NCI-H1105 (cell line): ENCODE measurements at places on chromosomes 2 and 18.

DNA sequence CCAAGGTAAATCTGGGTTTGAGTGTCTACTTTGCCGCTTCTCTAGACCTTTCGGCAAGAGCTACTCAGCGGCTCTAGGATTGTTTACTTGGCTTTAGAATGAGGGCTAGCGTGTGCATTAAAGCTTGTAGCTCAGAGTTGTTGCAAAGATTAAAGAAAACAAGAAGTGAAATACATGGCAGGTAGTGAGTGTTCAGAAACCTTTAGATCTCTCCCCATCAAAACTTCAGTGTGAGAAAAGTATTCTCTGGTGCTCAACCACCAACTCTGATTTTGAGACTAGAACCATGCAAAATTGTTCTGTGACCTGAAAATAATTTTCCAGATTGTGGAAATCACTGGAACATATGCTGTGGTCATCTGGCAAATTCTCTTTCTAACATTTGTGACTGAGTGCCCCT, 512.0 kb downstream of the CMPK2 start:
- DNase-seq: no peak

DNA sequence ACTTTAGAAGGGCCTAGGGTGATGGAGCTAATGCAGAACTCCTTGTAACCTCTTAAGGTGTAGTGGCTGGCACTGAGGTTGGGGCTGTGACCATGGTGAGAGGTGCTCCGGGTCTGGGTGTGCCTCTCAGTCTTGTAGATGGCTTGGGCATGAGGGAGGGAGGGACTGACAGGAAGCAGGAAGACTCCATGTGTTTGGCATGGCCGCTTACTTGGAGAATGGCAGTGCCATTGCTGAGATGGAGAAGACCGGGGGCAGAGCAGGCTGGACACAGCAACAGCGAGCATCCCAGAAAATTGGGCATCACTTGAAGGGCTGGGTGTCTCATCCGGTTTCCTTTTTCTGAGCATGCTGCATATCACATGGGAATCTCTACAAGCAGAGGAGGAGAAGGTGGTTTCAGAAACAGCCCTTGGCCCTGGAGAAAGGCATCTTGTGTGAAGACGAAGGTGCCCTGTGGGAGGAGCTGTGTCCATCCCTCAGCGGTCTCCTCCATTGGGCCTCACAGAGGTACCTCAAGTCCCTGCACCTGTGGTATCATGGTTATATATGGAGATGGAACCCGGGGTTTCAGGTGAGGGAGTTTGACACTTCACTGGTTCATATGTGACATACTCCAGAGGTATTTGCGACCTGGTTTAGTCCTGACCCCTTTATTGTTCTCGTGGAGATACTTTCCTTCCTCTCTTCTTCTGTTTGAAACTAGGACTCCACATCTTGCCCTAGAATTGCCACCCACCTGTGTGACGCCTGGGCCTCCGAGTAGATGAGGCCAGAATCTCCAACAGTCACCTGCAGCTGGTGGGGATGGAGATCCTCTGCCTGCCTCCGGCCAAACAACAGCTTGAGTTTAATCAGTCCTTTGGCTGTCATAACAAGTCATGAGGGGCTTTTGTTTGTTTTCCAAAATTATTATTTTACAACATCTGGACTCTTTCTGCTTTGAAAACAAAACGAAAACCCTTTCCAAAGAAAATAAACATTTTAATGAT, 45.6 kb downstream of the INPP4A start:
- DNase-seq: no peak

GRCh38 chr2:223338016-223338415, 264.1 kb downstream of the SCG2 start:
- DNase-seq: no peak

DNA sequence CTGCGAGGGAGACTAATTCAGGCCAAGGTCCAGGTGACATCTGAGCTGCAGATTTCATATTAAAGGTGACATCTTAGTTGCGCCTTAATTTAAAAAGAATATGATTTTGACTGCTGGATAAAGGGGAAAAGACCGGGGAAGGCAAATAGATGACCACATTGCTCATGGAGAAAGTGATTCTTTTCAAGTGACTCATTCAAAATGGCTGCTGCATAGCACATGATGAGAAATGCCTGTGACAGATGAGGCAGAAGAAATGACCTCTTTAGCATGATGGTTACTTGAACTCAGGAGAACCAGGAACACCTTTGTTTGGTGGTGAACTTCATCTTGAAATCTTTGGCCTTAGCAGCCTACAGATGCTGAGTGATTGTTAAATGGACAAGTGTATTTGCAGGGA, 385.8 kb upstream of the TRIB2 start:
- no peak for DNase-seq

DNA sequence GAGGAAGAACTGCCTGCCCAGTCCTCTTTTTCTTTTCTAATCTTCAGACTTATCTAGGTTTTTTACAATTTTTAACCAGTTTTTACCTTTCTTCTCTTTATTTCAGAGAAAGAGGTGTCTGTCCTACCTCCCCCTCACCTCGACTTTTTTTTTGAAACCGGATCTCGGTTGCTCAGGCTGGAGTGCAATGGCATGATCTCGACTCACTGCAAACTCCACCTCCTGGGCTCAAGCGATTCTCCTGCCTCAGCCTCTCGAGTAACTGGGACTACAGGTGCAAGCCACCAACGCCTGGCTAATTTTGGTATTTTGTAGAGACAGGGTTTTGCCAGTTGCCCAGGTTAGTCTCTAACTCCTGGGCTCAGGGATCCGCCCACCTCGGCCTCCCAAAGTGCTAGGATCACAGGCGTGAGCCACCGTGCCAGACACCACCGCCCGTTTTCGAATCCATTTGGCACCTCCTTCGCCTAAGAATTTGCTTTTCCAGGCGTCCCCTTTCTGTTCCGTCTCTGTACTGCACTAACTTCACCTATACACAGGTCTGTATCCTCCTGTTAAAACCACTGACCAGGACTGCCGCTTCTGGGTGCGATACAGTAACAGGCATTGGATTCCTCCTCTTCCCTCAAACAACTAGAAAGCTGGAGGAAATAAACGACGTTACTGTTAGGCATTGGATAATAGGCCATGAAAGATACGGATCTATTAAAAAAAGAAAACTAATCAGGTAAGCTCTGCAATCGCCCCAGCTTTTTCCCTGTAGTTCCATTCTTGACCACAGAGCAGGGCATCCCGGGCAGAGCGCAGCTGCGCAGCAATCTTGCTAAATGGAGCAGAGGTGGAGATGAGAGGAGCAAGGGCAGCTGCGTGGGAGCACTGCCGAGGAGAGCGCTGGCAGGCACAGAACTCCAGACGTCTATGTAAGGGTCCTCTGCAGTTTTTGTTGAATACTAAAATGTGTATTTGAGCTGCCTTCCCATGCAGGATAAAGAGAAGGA, 69.9 kb downstream of the ZC3H6 start:
- DNase-seq: no peak

- DNase-seq: no peak
Observed at GRCh38 chr2:140183056-140183765, 1403.0 kb upstream of the NXPH2 start.

DNA sequence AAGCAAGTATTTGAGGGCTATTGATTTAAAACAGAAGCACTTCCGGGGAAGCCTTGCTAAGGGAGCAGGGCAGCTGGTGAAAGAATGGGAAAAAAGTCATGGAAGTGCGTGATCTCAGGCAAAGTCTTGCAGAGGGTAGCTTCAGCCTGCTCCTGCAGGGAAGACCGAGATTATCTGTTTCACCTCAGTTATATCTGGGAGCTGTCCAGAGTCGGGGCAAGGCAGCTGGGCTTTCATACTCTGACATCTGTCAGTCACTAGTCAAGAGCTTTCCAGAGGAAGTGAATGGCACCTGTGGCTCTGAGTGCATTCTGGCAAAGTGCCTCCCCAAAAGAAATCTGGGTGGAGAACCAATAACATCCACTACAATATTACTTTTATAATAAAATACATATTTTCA, 8.7 kb downstream of the NXPH2 start:
- DNase-seq: no peak

- no peak for DNase-seq
Observed at GRCh38 chr2:235611349-235611748, 117.5 kb downstream of the AGAP1 start.

GRCh38 chr18:55289048-55289447, 298.9 kb downstream of the TCF4 start:
- DNase-seq: peak; percentile 79

- no peak for DNase-seq
Observed at GRCh38 chr2:20423847-20424246, 23.0 kb upstream of the RHOB start.
